ENCODE measurements at places on chromosomes 3 and 15.

- no peak for DNase-seq
These were observed 4.4 kb upstream of the LMAN1L start for GRCh38 chr15:74808078-74808839.

DNA sequence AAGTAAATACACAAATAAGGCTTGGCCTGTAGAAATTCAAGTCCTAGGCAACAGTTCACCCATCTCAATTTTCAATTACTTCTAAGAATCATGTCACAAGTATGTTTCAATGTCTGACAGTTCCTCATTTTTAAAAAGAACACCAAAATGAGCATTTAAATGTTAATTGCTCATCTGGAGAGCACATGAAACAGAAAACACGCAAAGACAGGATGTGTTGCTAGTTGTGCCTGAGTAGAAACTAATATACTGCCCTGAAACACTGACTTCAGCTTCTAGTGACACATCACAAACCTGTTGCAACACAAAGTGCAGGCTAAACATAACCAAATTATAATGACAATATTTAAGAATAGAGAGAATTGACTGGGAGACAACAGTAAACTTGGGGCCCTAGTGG is 167.3 kb upstream of the THBS1 start:
- DNase-seq, result no peak

- no peak for DNase-seq
These were observed 48.4 kb downstream of the SLC2A2 start for GRCh38 chr3:170977949-170978745.

DNA sequence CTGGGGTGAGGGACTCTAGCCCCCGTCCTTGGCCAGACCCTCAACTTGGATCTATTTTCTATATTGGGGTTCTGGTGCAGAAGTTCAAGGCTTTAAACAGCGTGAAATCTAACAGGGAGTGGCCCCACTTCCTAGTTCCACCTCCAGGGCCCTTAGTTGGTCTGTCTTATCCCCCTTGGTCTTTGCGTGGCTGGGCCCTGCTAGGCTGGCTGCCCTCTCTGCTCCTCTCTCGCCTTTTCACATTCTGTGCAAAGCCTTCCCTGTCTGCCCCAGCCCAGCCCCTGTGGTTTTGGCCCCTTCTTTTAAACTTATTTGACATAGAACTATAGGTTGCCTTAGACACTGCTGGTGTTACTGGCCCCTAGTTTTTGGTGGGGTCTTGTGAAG is 5.6 kb downstream of the PPCDC start:
- DNase-seq, result no peak

DNA sequence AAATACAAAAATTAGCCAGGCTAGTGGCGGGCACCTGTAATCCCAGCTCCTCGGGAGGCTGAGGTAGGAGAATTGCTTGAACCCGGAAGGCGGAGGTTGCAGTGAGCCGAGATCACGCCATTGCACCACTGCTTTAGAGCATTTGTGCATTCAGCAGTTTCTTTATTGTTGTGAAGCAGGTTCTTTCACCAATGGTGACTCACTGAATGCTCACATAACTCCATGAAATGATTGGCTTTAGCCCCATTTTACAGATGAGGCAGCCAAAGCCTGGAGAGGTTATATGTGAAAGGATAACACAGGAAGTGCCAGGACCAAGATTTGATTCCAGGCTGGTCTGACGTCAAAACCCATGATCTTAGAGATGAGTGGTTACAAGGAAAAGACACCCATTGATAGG is 195.2 kb downstream of the SLCO3A1 start:
- DNase-seq, result no peak
